KG1 (cell line): ENCODE measurements at places on chromosomes 2 and 18.

GRCh38 chr2:127589841-127590240 is 54.4 kb downstream of the MYO7B start:
- DNase-seq: no peak

DNA sequence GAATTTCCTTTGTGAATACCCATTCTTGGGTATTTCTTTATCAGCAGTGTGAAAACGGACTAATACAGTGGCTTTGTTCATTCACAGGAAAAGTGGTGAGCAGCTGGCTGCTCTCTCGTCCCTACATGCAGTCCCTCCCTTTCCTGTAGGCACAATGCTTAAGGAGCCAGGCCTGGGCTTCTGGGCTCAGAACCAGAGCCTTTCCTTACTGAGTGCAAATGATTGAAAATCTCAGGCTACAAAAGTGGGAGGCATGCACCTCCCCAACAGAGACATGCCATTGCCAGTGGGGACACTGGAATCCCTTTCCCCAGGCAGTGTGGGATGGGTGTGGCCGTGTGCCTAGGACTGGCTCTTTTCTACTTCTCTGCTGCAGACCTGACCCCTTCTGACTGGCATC is 61.3 kb downstream of the MCFD2 start:
- no peak for DNase-seq

- no peak for DNase-seq
Measured at GRCh38 chr2:160295519-160296207, 95.6 kb upstream of the ITGB6 start.

DNA sequence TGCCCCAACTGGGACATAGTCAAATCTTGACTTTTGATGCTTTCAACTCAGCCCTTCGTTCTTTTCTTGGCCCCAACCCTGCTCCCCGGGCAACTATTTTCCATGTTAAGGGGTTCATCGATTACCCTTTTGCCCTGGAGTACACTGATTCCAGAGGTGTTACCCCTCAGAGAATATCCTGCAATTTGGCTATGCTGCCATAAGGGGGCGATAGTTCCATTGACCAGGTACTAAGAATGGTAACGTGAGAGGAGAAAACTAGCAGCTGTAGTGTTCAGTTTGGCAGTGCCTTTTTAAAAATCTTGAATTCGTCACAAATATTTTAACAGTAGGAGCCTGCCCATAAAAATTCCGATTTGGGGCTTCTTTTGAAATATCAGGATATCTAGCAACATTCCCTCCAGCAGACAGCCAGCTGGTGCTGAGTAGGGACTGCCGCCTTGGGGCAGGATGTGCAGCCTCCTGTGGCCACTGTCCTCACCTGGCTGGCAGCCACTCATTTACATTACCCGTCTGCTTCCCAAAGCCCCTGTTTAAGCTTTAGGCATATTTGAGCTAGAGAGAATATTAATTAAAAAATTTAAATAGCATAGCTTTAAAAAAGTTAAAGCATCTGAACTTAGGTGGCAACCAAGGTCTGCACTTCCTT is 146.3 kb upstream of the SKOR2 start:
- peak; percentile 7 for DNase-seq

DNA sequence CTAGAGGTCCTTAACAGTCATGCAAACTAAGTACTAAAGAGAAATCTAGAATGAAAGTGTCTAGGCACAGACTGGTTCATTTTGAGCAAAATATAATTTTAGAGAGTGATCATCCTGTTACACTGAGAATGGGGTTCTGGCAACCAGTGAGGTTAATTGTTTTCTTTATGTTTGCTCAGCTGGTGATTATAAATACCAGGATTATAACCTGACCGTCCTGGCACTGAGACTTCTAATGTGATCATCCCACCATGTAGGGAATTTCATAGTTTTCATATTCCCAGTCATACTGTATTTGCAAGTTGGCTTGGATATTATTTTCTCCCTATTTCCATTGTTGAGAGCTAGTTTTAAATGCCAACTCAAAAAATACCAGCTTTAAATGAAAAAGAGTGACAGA is 852.5 kb upstream of the LRATD1 start:
- no peak for DNase-seq

- DNase-seq: no peak
Measured at GRCh38 chr18:332721-333510, 65.1 kb upstream of the THOC1 start.

DNA sequence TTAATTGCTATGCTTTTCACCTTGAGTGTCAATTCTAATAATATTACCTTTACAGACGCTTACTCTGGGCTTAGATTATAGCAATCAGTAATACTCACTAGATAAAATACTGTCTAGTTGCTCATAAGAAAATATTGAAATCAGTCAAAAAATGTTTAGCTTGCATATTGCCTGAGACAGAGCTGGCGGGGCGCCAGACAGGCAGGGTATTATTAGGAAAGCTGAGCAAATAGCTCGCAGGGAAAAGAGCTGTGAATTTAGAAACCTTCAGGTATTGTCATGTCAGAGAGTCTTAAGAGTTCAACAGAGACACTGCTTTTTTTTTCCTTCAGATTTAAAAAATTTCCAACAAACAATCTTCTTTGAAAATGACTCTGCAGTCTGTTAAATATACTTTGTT is 118.4 kb downstream of the MEIS1 start:
- no peak for DNase-seq

DNA sequence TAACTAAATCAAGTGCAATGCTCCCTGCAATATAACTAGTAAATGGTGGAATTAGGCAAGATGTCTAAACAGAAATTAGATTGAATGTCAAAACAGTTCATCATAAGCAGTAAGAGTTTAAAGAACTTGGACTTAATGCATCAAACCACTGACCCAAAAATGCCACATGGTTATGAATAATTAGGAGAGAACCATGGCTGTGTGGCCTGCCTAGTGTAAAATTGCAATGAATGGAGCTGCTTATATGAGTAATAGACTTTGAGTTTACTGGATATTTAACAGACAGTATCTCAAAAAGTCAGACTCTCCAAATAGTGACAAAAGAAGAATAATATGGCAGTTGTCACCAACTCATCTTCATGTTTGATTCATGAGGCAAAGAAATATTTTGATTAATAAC is 101.6 kb upstream of the COL5A2 start:
- DNase-seq: no peak

DNA sequence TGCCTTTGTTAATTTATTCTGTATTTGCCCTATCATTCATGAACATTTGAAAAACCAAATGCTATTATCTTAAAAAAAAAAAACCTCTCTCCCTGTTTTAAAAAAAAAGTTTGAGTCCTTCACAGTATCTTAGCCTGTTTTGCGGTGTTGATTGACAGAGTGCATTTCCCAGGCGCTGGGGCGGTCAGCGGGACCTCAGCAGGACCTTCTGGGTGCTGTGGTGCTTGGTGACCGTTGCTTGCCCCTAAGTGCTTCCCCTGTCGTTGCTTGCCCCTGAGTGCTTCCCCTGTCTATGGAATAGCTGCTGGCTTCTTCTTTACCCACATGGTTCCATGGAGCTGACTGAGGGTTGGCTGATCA is 12.1 kb downstream of the ATP6V1C2 start:
- DNase-seq: no peak

GRCh38 chr2:68839260-68839833 is 31.9 kb downstream of the BMP10 start:
- DNase-seq: no peak

DNA sequence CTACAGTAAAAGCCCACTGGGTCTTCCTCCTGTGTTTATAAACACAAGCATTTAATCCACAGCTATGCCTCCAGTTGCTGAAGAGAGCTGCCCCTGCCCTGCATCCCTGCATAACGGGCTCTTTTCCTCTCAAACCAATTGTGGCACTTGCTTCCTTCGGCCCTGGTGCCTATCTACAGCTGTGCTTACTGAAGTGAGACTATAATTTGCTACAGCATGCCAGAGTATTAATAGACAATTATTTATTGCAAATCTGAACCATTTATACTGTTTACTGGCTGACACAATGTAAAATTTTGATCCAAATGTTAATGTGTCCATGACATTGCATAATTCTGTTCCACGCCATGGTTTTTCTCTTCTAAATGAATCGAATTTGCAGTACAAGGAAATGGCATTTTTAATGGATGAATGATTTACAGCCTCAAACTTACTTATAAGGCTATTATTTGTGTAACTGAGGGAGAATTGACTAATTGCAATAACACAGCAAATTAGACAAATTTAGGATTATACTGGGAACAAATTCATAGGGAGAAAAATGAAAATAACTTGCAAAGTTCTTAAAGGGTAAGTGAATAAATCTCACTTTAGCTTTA is 457.0 kb upstream of the HNRNPA3 start:
- no peak for DNase-seq

- DNase-seq: no peak
Measured at GRCh38 chr2:165778187-165778556, 15.9 kb downstream of the GALNT3 start.

DNA sequence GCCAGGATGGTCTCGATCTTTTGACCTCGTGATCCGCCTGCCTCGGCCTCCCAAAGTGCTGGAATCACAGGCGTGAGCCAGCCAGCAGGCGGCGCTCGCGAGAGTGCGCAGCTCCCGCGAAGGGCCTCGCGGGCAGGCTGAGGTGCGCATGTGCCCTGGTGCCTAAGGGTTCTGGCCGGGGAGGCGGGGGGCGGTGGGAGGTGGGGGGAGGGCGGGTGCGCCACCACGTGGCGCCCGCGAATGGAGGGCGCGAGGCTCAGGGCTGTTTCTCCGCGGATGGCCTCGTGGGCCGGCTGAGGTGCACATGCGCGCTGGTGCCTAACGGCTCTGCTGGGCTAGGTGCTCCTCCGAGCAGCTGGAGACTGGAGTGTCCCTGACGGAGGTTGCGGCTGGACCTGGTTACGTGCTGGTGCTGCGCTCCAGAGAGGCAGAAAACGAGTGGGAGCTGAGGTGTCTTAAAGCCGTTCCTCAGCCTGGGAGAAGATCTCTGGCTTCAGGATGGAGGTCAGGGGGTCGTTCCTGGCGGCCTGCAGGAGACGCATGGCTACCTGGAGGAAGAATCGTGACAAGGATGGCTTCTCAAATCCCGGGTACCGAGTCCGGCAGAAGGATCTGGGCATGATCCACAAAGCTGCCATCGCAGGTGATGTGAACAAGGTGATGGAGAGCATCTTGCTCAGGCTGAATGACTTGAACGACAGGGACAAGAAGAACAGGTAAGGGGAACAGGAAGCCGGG is at the start of gene ANKRD62:
TSS of gene ANKRD62 (plus strand) at position 324 of the 738 bp plus-strand sequence. CDS start at position 499, 175 bp downstream.
- DNase-seq: no peak

DNA sequence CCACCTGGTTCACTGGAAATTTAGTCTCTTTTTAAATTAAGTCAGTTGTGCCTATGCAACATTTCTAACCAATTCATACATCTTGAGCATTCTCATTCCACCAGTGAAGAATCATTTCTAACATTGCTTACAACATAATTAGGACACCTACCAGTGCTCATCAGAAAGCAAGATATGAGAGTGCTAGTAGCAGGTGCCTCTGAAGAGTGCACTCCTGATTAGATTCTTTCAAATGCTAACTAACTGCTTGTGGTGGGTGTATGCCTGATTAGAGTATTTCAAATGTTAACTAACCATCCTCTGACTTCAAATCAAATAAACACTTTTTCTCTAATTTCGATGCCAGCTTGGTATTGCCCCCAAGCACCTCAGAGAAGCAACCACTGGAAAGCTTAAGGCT is 124.3 kb upstream of the DNAJC10 start:
- no peak for DNase-seq

GRCh38 chr18:320155-320554 is 52.3 kb upstream of the THOC1 start:
- no peak for DNase-seq

DNA sequence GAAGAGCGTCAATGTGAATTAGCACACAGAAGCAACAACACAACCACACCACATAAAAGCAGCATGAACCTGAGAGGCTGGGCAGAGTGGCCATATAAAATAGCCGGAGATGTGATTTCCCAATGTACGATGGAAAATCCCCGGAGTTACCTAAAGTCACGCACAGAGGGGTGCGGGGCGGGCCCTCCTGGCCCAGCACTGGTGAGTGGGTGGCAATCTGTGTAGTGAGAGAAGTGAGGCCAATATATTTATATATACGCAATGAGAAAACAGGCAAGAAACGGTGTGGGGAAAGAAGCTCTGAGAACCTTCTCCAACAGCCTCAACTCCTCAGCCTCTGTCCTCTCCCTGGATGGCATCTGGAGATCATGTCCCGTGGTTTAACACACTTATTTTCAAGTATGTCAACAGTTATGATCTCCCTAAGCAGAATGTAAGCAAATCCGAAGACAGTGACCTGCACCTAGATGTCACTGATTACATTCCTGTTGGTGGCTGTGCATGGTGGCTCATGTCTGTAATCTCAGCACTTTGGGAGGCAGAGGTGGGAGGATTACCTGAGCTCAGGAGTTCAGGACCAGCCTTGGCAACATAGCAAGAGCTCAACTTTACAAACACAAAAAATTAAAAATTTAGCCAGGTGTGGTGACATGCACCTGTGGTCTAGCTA is 41.6 kb downstream of the CRACDL start:
- no peak for DNase-seq

- no peak for DNase-seq
Measured at GRCh38 chr18:34993289-34993688, 47.9 kb upstream of the MAPRE2 start.

DNA sequence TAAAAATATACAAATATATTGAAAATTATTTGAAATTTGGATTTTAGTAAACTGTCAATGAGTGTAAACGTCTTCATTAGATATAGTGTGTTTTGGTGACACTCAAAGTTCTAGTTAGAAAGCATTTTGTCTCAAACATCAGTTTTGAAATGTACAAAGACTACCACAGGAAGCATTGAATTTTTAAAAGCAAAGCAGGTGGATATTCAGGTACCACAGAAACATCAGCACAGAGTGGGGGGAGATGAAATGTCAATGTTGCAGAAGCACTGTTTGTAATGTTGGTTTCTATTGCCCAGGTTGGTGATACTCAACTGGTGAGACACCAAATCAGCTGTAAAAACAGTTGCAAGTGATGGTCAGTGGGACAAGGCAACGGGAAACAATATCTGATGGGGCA is 136.5 kb upstream of the ITGA4 start:
- DNase-seq: no peak

- DNase-seq: no peak
Measured at GRCh38 chr2:8484502-8485283, 197.2 kb upstream of the ID2 start.

GRCh38 chr2:152278526-152278925 is 56.4 kb upstream of the FMNL2 start:
- DNase-seq: no peak

- no peak for DNase-seq
Measured at GRCh38 chr2:182636699-182637098, 79.4 kb upstream of the DNAJC10 start.

- no peak for DNase-seq
Measured at GRCh38 chr2:220665108-220665471, 907.0 kb downstream of the EPHA4 start.
